Type B pancreatic cell (in vitro differentiated cells): ENCODE measurements at places on chromosomes 11 and 22. TPM values are rescaled to one million over a fixed set of nuclear protein-coding genes. Genes with fewer than 3 reads are reported as not detected.

GRCh38 chr11:108218912-108219783 is 3.3 kb downstream of the NPAT start:
- no peaks in the 10 kb centered on the region for H3K27me3 ChIP-seq
- peaks cover 25% of the 10 kb centered on the region for H3K4me1 ChIP-seq
- H3K4me3 ChIP-seq = no peak overlapping the region
- peaks cover 6% of the 10 kb centered on the region for H3K36me3 ChIP-seq
- no peak overlapping the region for H3K27ac ChIP-seq
- DNase-seq = no peak

GRCh38 chr11:90840071-90840470 is 617.2 kb upstream of the CHORDC1 start:
- no peaks in the 10 kb centered on the region for H3K36me3 ChIP-seq
- no peak overlapping the region for H3K4me3 ChIP-seq
- H3K27me3 ChIP-seq = no peaks in the 10 kb centered on the region

- H3K27ac ChIP-seq = peak overlapping the region; percentile 84
- no peak for DNase-seq
- H3K36me3 ChIP-seq = peaks cover 3% of the 10 kb centered on the region
- peaks cover 31% of the 10 kb centered on the region for H3K27me3 ChIP-seq
- H3K4me3 ChIP-seq = peak overlapping the region; percentile 42
Observed at GRCh38 chr11:128720522-128720985, 26.7 kb downstream of the FLI1 start.

GRCh38 chr11:32698579-32698978 is 95.9 kb downstream of the CCDC73 start:
- H3K27me3 ChIP-seq = no peaks in the 10 kb centered on the region
- H3K4me1 ChIP-seq = no peaks in the 10 kb centered on the region
- DNase-seq = no peak
- H3K27ac ChIP-seq = no peak overlapping the region

GRCh38 chr11:7436657-7437056 is 48.6 kb upstream of the OLFML1 start:
- DNase-seq = no peak
- no peak overlapping the region for H3K4me3 ChIP-seq
- H3K4me1 ChIP-seq = peaks cover 17% of the 10 kb centered on the region
- H3K27me3 ChIP-seq = peaks cover 4% of the 10 kb centered on the region
- no peaks in the 10 kb centered on the region for H3K36me3 ChIP-seq
- no peak overlapping the region for H3K27ac ChIP-seq

DNA sequence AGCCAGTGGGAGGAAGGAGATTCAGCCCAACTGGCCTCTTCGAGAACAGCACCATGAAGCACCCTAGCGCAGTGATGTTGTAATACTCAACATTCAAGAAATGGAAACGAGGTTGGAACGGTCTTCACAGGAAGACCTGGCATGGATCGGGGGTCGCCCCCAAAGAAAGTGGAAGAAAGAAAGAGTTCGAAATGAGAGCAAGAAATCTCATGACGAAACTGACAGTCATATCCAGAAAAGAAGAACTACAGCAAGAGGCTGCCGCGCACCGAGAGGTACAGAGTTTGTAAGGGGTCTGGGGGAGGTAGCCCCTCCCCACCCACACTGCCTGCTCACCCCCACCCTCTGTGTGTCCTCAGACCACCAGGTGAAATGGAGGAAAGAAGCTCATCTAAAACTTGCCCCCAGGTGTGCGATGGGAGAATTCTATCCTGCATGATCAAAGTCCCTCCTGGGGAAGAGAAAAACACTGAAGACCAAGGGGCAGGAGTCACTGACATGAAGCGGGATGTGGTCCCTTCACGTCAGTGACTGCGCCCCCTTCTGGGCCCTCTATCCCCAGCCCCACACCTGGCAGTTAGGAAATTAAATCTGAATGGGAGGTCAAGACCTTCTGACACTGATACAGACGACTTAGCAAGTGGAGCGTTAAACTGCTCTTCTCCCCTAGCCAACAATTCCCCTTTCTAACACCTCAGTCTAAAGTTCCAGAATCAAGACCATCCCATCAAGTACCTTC is 52.9 kb upstream of the SPATA19 start:
- H3K27me3 ChIP-seq = no peaks in the 10 kb centered on the region
- H3K36me3 ChIP-seq = no peaks in the 10 kb centered on the region
- H3K27ac ChIP-seq = no peak overlapping the region
- H3K4me3 ChIP-seq = no peak overlapping the region
- peak; percentile 42 for DNase-seq

DNA sequence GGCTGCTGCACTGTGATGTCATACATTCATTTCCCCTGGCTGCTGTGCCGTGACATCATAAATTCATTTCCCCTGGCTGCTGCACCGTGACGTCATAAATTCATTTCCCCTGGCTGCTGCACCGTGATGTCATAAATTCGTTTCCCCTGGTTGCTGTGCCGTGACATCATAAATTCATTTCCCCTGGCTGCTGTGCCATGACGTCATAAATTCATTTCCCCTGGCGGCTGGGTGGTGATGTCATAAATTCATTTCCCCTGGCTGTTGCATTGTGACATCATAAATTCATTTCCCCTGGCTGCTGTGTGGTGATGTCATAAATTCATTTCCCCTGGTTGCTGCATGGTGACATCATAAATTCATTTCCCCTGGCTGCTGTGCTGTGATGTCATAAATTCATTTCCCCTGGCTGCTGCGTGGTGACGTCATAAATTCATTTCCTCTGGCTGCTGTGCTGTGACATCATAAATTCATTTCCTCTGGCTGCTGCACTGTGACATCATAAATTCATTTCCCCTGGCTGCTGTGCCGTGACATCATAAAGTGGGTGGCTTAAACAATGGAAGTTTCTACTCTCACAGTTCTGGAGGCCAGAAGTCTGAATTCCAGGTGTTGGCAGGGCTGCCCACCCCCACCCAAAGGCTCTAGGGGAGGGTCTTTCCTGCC is 301.1 kb downstream of the SHANK2 start:
- no peak for DNase-seq
- peaks cover 13% of the 10 kb centered on the region for H3K36me3 ChIP-seq
- no peak overlapping the region for H3K27ac ChIP-seq
- H3K27me3 ChIP-seq = no peaks in the 10 kb centered on the region

GRCh38 chr22:35422936-35423335 is 23.0 kb downstream of the MCM5 start:
- H3K4me3 ChIP-seq = no peak overlapping the region
- peaks cover 4% of the 10 kb centered on the region for H3K36me3 ChIP-seq
- no peaks in the 10 kb centered on the region for H3K27me3 ChIP-seq
- peaks cover 13% of the 10 kb centered on the region for H3K4me1 ChIP-seq
- no peak overlapping the region for H3K27ac ChIP-seq

DNA sequence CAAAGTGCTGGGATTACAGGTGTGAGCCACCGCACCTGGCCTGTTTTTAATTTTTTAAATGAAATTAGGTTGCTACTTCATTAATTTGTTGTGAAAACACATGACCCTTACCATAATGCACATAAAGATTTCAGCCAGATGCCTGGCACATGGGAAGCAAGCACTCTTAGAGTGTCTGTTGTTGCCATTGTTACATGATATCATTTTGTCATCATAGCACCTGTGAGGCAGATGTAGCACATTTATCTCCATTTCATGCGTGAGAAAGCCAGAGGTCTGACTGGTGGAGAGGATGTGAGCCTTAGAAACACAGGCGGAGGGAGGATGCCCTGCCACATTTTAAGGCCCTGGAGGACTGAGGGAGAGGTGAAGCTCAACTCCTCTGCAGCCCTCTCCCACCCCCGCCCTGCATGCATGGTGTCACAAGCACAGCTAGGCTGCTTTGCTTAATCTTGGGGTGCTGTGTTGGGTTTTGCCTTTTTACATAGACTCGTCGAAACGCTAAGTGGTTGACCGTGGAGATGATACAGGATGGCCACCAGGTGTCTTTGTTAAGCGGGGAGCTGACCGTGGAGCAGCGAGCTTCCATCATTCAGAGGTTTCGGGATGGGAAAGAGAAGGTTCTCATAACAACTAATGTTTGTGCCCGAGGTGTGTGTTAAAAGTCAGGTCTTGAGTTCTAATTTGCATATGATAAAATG is 14.0 kb downstream of the DDX25 start:
- H3K27ac ChIP-seq = no peak overlapping the region
- DNase-seq = no peak
- H3K4me1 ChIP-seq = peaks cover 12% of the 10 kb centered on the region
- peaks cover 3% of the 10 kb centered on the region for H3K36me3 ChIP-seq

DNA sequence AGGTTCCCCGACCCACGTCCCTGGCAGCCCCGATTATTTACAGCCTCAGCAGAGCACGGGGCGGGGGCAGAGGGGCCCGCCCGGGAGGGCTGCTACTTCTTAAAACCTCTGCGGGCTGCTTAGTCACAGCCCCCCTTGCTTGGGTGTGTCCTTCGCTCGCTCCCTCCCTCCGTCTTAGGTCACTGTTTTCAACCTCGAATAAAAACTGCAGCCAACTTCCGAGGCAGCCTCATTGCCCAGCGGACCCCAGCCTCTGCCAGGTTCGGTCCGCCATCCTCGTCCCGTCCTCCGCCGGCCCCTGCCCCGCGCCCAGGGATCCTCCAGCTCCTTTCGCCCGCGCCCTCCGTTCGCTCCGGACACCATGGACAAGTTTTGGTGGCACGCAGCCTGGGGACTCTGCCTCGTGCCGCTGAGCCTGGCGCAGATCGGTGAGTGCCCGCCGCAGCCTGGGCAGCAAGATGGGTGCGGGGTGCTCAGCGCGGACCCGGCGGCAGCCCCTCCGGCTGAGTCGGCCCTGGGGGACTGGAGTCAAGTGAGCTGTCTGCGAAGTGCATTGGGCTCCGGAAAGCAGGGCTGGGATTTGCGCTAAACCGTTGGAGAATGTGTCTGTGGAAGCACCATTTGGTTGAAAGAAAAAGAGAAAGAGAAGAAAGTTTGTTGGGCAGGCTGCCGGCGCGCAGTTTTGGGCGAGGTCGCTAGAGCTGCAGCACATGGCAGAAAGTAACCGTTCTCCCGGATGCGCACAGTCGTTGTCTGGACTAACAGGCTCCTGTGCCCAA is at the start of gene CD44:
Gene CD44 (plus strand): TSS at position 229 of the 779 bp plus-strand sequence. CDS start 133 bp downstream, at position 362.
- peaks cover 6% of the 10 kb centered on the region for H3K4me1 ChIP-seq
- peak within 1 kb of the TSS; percentile 87 for H3K4me3 ChIP-seq
- peaks cover 5% of the 10 kb centered on the region for H3K36me3 ChIP-seq

The FOLH1 gene
- total RNA-seq = 2.9 TPM in 1 of 2 replicates, not detected in the other

The CDKN1C gene
- 108 and 140 TPM in 2 replicates for total RNA-seq

- no peaks in the 10 kb centered on the region for H3K36me3 ChIP-seq
- no peaks in the 10 kb centered on the region for H3K4me1 ChIP-seq
- no peak overlapping the region for H3K27ac ChIP-seq
- H3K27me3 ChIP-seq = no peaks in the 10 kb centered on the region
- no peak overlapping the region for H3K4me3 ChIP-seq
Observed at GRCh38 chr22:25196326-25196725, 3.3 kb upstream of the CRYBB3 start.

DNA sequence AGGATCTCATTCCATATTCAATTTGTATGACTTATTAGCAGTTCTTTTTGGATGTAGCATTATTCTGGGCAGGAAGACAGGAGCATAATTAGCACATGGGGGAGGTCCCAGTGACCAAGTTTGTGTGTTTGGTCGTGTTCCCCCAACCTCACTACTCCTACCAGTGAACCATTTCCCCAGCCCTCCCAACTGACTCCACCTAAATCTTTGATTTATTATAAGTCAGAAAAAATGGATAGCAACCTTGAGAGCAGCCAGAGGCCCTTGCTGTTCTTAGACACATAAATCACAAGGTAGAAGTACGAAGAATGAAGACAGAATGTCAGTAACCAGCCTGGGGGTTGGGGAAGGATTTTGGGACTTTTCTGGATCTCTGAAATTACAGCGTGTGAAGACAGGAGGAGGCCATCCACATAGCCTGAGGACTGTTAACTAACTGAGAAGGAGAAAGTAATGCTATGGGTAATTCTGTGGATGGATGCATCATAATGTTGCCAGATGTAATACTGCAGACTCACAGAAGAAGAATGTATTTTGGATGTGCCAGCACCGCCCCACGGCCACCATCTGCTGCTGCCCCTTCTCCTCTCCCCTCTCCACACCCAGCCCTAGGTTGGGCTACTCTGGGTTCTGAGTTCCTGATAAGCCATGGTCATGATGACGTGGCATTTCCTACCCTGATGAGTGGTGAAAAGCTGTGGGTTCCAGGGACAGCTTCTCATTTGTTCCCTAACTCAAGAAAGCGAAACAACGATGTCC is 124.3 kb upstream of the TTC12 start:
- peaks cover 3% of the 10 kb centered on the region for H3K36me3 ChIP-seq
- peaks cover 21% of the 10 kb centered on the region for H3K27me3 ChIP-seq
- H3K4me1 ChIP-seq = peaks cover 64% of the 10 kb centered on the region
- H3K4me3 ChIP-seq = peak overlapping the region; percentile 46

GRCh38 chr22:45964926-45965527 is 11.9 kb downstream of the WNT7B start:
- H3K27me3 ChIP-seq = peaks cover 12% of the 10 kb centered on the region
- no peak for DNase-seq
- no peak overlapping the region for H3K27ac ChIP-seq

DNA sequence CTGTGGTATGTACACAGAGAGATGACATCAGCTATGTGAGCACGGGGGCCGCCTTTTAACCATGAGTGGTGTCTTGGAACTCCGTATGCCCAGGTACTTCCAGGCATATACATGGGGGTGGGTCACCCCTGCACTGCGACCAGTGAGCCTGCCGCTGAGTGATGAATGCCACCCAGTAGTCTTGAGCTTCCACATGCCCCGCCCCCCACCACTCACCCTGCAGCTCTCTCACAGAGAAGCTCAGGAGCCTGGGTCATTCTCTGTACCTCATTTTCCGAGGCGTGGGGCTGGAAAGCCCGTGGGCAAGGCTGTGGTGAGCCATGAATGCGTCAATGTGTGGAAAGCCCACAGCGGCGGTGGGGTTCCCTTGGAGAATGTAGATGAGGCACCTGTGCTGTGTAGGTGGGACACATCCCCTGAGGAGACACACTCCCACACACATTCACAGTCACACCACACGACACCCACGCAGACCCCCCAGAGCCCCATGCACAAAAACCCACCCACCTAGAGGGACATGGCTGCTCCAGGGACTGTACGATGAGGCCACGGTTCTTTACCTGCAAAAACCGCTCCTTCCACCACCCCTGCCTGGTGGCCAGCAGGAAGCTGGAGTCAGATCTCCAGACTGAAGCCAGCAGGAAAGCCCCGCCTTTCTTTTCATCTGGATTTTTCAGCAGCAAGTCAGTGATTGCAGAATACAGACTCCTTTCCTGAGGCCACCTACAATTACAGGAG is 67.6 kb downstream of the PIWIL3 start:
- H3K4me3 ChIP-seq = no peak overlapping the region
- H3K27ac ChIP-seq = no peak overlapping the region
- no peaks in the 10 kb centered on the region for H3K36me3 ChIP-seq
- H3K27me3 ChIP-seq = peaks cover 4% of the 10 kb centered on the region
- no peaks in the 10 kb centered on the region for H3K4me1 ChIP-seq

The CRYBB3 gene
- not detected in 2 replicates for total RNA-seq
